AG08395 (cell line): ENCODE measurements at places on chromosomes 7 and 10.

GRCh38 chr7:35356495-35356894 is 102.6 kb upstream of the TBX20 start:
- DNase-seq, result no peak

DNA sequence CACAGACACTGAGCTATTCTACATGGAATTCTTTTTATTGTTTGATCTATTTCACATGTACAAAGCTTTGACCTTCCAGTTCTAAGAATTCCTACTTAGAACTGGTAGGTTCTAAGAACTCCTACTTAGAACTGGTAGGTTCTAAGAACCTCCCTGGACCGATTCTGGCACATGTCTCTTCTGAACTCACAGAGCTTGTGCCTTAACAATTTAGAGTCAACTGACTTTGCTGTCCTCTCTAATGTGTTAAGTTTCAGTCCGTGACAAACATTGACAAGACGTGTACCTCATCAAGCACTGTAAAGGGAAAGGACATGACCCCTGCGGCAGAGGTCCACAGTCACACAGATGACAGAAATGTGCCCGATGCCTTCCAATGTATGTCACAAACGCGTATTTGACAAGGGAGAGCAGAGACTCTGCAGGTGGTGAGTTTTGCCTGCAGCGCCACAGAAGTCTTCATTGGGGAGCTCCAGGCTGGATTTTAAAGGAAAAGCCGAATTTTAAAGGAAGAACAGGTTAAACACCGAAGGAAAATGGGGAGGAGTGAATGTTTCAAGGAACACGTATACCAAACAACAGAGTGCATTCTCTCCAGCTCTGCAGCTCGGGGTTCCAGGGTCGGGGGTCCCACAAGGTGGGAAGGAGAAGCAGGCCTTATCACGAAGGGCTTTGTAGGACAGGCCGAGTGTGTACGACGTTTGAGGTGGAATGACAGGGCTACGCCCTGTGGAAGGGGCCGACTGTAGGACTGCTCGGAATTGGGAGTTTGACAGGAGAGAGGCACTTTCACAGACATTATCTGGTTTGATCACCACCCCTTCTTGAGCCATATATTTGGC is 161.1 kb upstream of the KLF14 start:
- no peak for DNase-seq

- DNase-seq, result no peak
Measured at GRCh38 chr10:27816320-27816719, 70.7 kb upstream of the MKX start.

DNA sequence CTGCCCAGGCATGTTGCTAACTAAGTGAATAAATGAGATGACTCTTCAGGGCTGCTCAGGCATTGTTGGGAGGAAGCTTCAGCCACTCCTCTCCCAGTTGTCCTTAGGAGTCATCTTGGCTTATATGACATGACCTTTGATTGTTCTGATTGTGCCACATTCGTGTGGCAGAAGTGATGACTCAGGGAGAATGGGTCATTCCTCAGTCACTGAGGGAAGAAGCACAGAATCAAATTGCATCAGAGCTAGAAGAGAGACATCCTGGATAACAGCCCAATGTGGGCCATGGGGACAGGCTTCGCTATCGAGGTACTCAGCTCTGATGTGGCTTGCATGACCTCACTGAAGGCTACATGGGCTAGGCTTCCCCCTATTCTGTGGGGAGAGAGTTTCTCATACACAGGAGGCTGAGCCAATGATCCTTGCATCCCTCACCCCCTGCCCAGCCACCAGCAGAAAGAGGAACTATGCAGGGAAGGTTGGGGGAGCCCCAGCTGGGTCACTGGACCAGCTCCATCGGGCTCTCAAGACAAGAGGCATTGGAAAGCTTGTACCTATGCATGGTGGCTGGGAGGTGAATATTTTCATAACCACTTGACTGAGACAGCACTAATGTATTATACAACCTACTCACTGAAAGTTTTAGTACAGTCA is 6.0 kb upstream of the HMX3 start:
- DNase-seq, result no peak

- DNase-seq, result no peak
Measured at GRCh38 chr7:115004121-115004520, 82.2 kb downstream of the MDFIC start.

DNA sequence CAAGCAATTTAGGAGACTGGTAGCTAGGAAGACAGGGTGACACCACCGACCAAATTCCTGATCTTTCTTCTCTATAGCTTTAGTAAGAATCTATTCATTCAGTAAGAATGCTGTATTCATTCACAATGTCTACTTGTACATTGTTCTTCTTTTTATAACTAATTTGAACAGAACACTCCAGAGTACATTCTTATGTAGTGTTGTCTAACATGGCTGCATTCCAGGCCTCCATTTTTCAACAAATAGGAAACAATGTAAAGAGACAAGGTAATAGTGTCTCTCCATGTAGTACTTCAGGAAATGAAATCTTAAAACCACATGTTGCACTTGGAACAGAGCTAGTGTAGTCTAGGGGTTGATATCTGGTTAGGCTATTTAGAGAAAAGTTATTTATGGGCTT is 1.8 kb downstream of the VCL start:
- peak; percentile 4 for DNase-seq

- no peak for DNase-seq
Measured at GRCh38 chr10:110783509-110784107, 88.1 kb upstream of the PDCD4 start.

GRCh38 chr10:44047361-44047760 is 337.5 kb downstream of the CXCL12 start:
- no peak for DNase-seq

GRCh38 chr10:86798611-86799010 is 42.2 kb downstream of the BMPR1A start:
- peak; percentile 10 for DNase-seq

- no peak for DNase-seq
Measured at GRCh38 chr7:51240868-51241267, 75.7 kb downstream of the COBL start.

- DNase-seq, result no peak
Measured at GRCh38 chr10:49271346-49271745, 27.6 kb upstream of the C10orf71 start.

DNA sequence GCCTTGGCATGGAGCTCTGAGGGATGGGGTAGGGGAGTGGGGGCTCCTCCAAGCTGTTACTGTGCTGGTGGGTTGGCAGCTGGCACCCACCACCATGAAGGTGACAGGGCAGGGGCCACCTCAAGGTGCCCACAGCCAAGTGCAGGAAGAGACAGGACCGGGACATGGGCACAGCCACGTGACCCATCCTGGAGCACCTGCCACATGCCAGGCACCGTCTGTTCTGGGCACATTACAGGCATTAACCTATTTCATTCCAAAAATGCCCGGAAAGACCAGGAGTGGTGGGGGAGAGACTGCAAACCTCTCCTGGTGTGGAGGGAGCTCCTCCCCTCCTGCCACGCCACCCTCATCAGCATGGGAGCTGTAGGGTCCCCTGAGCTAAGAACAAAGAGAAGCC is 56.7 kb downstream of the CAMK2B start:
- no peak for DNase-seq

DNA sequence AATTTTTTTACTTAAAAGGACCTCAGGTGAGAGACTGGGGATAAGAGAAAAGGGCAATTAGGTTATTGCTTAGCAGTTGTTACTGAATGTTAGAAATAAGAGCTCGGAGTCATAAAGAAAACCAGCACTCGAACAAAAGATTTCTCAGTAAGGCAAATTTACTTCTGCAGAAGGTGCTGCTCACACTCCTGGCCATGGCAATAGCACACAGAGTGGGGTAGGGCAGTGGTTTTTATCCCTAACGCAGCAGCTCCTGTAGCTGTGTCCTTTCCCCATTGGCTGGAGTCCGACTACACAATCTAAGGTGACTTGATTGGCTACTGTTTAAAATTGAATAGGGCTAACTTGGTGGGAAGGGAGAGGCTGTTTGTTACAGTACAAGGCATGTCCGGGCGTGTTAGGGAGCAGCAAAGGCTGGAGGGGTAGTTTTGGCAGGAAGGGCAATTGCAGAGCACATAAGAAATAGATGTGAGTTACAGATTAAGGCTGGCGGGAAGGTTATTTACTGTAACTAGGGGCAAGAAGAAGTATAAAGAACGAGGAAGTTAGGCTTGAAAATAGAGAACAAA is 112.1 kb downstream of the AKR1D1 start:
- DNase-seq, result no peak

GRCh38 chr7:85620936-85621685 is 434.3 kb upstream of the SEMA3D start:
- DNase-seq, result no peak

DNA sequence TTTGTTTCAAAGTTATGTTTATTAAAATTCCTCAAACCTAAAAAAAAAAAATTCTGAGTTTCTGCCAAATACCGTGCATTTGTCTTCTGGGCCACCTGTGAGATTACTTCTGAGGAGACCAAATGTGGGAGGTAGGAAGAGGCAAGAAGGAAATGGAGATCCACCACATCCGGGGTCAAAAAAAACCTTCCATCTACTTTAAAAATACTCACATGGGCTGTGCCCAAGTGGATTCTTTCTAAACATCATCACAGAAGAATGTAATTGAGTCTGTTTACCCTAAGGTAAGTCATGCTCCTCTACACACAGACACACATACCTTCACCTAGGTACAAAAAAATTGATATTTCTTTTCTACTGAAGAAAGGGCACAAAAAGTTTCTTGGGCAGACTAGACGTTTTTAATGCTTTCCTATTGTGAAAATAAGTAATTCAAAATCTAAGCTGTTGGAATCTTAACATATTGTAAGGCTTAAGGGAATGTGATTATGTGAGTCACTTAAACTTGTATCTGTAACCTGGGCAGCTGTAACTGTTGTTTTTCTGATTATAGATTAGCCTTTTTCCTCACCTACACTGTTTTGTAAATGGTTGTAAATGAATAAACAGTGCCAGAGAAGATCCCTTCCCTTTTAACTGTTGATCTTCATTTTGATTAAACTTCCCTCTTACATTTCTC is 19.1 kb upstream of the SPOCK2 start:
- no peak for DNase-seq

DNA sequence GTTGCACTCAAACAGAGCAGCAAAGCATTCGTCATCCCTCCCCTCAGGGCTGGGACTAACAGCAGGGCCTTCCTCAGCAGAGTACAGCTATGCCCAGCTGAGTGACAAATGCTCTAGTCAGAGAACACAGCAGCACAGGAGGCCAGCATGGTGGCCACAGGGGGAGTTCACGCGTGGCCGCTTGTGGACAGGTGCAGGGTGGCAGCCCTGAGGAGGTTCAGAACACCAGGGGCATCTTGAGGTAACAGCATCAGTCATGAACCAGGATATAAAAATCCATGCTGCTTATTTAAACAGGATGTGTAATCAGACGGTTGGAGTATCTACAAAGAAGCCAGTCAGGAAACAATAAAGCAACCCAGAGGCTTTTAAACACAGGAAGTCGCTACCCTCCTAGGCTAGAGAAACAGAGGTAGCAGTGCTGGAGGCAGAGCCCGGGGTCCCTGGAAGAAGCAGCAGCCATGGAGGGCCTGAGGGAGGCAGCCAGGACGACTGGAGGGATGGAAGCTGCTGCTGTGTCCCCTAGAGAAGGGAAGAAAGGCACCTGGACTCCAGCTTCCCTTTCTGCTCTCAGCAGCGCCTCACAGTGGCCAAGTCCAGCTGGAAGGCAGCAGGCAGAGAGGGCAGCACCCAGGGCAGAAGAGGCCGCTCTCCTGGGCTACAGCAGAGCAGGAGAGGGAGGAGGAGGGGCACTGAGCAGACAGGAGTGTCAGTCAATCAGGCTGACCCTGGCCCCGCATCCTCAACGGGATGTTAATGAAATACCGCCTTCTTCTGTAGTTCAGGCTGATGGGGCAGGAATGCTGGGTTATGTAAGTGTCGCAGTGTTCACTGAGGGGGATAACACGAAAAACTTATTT is 70.8 kb upstream of the UCN3 start:
- DNase-seq, result peak; percentile 29

DNA sequence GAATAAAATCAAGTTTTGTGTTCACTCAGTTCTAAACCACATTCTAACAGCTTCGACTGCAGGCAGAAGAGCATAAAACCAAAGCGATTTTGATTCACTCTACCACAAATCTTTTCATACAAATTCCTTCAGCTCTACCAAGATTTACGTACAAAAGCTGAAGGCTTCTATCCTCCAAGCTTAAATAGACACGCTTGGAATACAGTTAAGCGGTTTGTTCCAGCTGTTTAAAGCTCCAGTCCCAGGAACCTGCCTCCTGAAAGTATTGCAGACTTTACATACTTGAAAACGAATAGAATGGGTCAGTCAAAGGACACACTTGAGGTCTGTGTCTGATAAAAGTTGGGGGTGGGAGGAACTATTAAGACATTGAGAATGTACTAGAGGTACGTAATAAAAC is 102.9 kb downstream of the MPP7 start:
- DNase-seq, result no peak

GRCh38 chr10:133100706-133101415 is 13.1 kb downstream of the ADGRA1 start:
- DNase-seq, result no peak

DNA sequence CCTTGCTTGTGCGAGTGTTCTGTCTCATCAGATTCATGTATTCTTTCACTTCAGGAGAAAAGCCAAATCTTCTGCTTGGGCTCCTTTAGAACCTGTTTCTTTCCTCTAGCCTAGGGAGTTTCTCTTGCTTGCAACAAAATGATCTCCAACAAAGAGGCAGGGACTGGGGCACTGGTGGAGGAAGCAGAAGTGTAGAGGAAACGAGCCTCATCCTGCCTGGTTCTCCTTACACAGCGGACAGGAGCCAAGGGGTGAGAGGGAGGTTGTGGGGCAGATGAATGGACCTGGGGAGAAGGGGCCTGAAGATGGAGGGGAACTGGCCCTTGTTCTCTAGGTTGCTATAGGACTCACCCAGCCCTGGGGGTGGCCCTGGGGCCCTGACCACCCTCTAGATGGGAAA is 141.1 kb downstream of the PKD1L1 start:
- DNase-seq, result no peak

DNA sequence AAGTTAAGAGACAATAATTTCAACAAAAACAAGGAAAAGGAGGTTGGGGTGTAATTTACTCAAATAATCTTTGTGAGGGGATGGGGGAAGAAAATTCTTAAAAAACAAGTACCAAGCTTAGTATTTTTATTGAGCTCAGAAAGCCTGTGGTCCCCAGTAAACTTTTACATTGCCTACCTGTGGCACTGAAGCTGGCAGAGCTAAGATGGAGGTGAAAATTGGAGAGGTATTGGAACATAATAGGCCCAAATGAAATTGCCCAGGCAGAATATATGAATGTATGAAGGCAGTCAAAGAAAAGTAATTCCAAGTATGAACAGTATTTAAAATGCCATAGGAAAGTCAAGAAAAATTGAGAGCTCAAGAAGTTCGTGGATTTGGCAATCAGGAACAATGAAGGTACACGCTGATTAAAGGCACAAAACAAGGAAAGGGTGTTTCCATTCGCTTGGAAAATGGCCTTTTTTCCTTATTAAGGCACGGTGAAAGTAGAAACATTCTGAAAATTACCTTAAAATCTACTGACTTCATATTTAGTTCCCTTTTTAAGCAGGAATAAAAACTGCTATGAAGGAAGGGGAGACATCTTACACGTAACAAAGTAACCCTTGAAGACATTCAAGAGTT is 3.4 kb upstream of the KMT2E start:
- no peak for DNase-seq
